Stimulated activated CD4-positive, alpha-beta T cell treated with anti-CD3 and anti-CD28 coated beads, TNF-alpha, amount 100 ng/mL, for 1 hour (primary cell): ENCODE measurements at places on chromosomes 16 and 17.
A peak's percentile ranks its signal among the peaks of the same experiment; 100 is the strongest.

GRCh38 chr17:12644623-12645022 lies 21.1 kb upstream of the MYOCD start:
- DNase-seq: no peak

GRCh38 chr17:16661217-16661616 lies 7.6 kb upstream of the ZNF624 start:
- DNase-seq: no peak

DNA sequence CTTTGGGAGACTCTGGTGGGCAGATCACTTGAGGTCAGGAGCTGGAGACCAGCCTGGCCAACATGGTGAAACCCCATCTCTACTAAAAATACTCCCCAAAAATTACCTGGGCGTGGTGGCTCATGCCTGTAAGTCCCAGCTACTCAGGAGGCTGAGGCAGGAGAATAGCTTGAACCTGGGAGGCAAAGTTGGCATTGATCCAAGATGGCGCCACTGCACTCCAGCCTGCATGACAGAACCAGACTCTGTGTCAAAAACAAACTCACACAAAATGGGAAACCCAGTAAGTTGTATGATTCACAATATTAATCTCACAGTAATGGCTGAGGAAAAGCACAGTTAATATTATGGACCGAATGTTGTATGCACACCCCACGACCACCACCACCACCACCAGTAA lies 24.3 kb downstream of the WSB1 start:
- no peak for DNase-seq

- peak; percentile 32 for DNase-seq
Measured at GRCh38 chr17:32609085-32609484, 122.3 kb downstream of the CDK5R1 start.

DNA sequence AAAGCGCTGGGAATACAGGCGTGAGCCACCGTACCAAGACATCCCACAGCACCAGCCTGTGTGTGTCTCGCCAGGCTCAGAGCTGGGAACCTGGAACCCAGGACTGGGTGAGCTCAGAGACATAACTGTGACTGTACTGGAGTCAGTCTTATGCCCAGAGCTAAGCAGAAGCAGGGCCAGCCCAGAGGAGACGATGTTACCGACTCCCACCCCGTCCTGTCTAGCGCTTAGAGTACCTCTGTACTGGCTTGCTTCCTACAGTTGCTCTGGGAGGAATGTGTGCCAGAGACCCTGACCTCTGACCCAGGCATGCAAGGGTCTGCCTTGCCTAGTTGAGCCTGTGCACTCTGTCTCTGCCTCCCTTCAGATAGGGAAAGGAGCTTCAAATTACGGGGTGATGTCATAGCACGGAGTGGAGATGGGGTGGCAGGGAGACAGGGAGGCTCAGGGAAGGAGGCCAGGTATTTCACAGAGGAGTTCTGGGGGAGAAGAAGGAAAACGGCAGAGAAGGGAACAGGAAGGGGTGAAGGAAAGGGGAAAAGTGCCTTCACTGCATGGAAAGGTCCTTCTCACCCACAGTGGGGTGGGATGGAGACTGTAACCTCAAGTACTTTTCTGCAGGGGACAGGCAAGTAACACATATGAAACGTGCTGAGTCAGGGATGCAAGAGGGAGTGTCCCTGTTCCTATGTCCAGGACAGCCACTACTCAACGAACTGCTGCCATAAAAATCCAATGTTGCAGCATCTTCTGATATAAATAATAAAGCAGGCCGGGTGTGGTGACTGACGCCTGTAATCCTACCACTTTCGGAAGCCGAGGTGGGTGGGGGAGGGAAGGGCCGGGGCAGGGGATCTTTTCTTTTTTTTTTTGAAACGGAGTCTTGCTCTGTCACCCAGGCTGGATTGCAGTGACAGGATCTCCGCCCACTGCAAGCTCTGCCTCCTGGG lies 5.8 kb upstream of the ARMC5 start:
- no peak for DNase-seq

DNA sequence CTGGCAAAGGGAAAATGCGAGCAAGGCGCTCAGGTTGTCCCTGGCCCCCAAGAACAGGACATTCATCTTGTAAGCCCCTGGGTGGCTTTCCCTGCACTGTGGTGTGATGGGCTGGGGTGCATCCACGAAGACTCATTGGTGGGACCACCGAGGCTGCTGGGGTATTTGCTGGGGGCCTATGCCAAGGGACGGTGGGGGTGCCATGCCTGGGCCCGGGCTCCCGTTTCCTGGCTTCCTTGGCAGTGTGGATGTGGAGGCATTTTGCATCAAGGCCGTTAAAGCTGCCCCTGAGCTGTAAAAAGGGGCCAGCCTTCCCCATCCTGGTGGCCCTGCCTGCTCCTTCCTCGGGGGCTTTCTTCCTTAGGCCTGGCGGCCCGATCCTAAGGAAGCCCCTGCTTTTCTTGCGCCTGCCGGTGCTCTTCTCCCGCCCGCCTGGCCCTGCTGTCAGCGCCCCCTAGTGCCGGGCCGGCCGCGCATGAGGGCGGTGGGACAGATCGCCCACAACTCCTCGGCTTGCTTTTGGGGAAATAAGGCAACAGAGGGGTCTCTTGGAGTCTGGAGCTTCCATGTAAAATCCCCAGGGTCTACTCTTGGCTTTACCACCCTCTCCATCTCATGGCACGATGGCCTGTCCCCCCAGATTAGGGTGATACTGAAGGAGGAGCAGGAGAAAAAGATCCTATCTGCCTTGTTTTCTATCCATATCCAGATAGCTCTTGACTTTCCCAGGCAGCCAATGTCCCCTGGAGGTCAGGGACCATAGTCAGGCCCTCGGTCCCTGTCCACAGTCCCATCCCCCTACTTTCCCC lies 9.8 kb upstream of the TBX2 start:
- DNase-seq: no peak

DNA sequence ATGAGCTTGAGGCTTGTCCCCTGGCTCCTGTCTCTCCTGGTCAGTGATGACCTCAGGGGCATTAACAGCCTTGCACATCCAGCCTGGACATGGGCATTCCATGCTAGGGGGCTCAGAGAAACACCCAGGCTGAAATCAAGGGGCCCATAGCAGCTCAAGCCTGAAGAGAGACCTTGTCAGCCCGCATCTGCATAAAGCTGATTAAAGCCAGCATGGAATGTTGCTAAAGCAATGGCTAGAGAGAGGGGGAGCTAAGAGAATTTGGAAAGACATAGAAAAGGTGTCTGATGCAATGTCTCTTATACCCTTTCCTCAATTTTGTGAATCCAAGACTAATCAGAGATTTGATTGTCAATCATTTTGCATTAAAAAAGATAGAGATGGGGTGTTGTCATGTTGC lies 51.4 kb upstream of the WSCD1 start:
- DNase-seq: no peak

DNA sequence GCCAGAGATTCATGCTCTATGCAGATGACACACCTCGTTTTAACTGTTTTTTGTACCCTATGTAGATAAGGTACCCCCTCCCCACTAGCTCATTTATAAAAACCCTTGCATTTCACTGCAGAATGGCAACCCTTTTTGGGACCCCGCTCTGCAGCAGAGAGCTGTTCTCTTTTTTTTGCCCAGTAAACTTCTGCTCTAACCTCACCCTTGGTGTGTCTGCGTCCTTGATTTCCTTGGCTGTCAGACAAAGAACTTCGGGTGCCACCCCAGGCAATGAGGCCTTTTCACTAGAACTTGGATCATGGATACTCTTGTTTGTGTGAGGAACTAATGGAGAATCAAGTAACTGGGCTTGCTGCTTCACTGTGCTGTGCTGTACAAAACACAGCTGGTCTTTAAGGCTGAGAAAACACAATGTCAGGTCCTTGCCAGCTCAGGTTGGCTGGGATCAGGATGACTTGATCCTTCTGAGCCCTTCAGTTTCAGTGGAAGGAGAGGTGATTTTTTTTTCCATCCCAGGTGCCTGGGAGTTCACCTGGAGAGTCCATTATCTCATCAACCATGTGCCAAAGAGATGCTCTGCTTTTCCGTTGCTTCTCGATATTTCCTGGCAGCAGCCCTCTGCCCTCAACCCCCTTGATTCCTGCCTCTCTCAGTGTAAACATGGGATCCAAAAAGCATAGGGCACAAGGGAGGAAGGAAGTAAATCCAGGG lies 133.2 kb upstream of the FAM20A start:
- DNase-seq: no peak

GRCh38 chr16:4180511-4180910 lies 61.4 kb downstream of the SRL start:
- no peak for DNase-seq

- DNase-seq: no peak
Measured at GRCh38 chr17:54221499-54221898, 398.8 kb downstream of the KIF2B start.

- peak; percentile 61 for DNase-seq
Measured at GRCh38 chr17:79042421-79043190, 18.6 kb downstream of the C1QTNF1 start.

GRCh38 chr16:61763991-61764390 lies 272.2 kb downstream of the CDH8 start:
- no peak for DNase-seq

GRCh38 chr17:12580640-12581039 lies 85.0 kb upstream of the MYOCD start:
- DNase-seq: no peak

DNA sequence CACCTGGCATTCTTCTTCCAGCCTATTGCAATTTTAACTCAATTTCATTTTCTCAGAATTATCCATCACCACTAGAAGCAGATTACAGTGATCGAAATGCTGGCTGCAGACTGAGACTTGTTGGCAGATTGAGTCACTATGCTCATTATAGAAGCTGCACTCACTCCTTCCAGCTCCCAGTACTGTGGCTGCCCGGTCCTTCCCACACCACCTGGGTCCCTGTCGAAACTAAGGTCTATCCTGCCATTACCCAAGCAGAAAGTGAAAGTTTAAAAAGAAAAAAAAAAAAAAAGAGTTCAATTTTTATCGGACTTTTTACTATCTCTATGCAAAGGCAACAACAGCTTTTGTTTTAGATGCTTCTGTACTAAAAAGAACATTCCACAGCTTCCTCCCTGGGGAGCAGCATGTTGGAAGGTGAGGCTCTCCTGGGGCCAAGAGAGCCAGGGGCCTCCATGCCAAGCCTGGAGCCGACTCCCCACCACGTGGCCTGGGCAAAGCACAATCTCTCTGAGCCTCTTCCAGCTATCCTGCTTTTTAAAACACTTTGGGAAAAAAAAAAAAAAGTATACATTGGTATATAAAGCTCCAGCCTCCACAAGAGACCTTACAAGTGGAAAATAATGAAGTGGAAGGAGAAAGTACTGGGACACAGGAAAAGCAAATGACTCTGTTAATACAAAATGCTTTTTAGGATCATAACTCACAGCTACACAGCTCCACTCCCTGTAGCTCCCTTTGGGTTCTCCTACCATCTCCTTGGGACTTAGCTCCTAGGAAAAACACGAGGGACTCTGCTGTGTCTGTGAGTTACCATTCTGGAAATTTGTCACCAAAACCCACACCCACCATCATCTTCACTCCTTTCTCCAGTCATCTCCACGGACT lies 77.8 kb downstream of the USP31 start:
- DNase-seq: no peak

- no peak for DNase-seq
Measured at GRCh38 chr16:68910051-68910450, 66.7 kb downstream of the TANGO6 start.

GRCh38 chr17:43020789-43021740 lies 1.1 kb downstream of the VAT1 start:
- DNase-seq: no peak

DNA sequence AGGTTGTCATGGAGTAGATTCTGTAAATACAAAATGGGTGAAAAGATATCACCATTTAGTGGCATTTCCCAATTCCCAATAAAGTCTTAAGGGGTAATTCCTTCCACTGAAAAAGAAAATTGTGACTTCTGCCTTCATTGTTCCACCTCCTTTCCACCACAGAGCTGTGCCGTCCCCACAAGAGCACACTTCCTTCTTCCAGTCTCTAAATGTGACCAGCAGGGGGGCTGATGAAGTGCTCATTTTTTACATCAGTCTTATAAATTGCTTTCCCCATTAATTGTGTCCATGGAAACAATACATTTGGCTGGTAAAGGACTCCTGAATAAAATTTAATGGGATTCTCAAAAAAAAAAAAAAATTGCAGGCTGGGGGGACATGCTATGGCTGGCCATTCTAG lies 260.8 kb upstream of the PSMD7 start:
- no peak for DNase-seq

GRCh38 chr16:27175888-27176287 lies 27.4 kb upstream of the KDM8 start:
- DNase-seq: no peak

DNA sequence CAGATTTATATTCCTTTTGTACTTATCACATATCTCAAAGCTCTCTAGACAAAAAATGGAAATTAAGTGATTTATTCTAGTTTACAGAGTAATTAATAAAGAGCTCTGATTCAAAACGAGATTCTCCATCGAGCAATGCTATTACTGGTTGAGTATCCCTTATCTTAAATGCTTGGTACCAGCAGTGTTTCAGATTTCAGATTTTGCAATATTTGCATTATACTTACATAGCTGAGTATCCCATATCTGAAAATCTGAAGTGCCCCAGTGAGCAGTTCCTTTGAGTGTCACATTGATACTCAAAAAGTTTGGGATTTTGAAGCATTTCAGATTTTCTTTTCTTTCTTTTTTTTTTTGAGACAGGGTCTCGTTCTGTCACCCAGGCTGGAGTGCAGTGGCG lies 57.4 kb upstream of the STAC2 start:
- no peak for DNase-seq

- DNase-seq: no peak
Measured at GRCh38 chr16:71954699-71955195, 45.5 kb downstream of the PKD1L3 start.

GRCh38 chr16:69939821-69940585 lies 11.1 kb upstream of the CLEC18A start:
- DNase-seq: no peak

DNA sequence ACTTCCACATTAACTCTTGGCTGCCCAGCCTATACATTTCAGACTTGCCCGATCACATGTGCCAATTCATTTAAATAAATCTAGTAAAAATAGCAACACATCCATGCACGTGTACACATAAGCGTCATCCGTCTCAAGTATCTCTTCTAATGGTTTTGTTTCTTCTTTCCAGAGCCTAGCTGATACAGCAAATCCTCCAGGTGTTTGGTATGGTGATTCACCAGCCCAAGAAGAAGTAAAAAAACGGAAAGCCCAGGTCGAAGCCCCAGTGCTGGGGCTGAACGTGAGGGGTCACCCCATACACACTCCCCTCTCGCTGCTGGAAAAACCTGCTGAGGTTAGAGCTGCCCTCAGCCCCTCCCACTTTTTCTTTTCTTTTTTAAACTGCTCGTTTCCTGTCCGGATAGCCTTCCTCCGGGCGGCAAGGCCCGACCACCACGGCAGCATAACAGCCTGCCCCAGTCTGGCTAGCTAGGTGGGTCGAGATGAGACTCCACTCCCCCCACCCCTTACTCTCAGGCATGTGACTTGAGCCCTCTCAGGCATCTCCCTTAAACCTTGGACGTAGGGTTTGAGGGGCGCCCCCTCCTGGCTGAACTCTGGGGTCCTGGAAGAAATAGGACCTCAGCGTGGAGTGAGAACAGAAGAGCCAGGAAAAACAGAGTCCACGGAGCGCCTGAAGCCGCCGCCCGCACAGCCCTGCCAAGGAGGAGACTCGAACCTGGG lies 13.9 kb upstream of the OR1F1 start:
- DNase-seq: no peak

GRCh38 chr16:87602001-87602775 lies at the start of gene JPH3:
Gene JPH3 (plus strand): TSS chr16:87602508. CDS start chr16:87603147, 639 bp downstream.
- DNase-seq: no peak

GRCh38 chr16:31527734-31528274 lies at the start of gene AHSP:
Gene AHSP (plus strand): TSS chr16:31527900. CDS start chr16:31528140, 240 bp downstream.
- no peak for DNase-seq

- DNase-seq: no peak
Measured at GRCh38 chr17:76740329-76741118, 2.6 kb downstream of the MFSD11 start.

- DNase-seq: no peak
Measured at GRCh38 chr17:55274355-55275255, 9.8 kb downstream of the HLF start.

GRCh38 chr17:1275962-1276736 lies 3.3 kb upstream of the TRARG1 start:
- peak; percentile 48 for DNase-seq
